SK-MEL-5 (cell line): ENCODE measurements at places on chromosomes 4 and X. TPM values are rescaled to one million over a fixed set of nuclear protein-coding genes. Genes with fewer than 3 reads are reported as not detected.
A peak's percentile ranks its signal among the peaks of the same experiment; 100 is the strongest.

- no peak for DNase-seq
Measured at GRCh38 chr4:25834411-25835107, 28.2 kb downstream of the SEL1L3 start.

ZNF157 gene
- total RNA-seq: 0.24 TPM in 1 of 2 replicates, not detected in the other

DNA sequence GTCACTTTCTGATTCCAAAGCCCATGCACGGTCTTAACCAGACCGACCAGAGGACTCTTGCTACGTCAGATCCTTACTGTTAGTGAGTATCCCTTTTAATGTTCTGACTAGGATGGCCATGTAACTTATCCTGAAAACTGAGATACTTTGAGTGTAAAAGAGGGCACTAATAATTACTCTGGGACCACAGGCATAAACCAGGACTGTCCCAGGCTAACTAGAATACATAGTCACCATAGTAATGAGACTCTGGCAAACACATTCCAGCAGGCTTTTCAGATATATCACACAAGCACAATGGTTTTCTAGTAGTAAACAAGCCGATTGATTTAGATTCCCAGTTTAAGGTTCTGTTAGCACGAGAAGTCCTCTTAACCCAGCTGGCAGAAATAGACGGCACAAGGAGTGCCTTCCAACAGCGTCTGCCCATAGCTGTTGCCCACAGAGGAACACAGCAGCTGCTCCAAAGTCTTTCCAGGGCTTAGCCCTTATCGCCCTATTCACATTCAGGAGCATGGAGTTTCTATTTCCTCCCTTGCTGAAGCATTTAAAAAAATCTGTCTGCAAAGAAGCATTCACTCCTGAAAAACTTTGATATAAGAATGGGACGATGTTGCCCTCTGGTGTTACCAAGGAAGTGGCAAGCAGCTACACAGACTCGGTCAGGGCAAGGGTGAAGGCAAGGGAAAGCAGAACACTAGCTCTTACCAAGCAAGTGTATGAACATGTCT is 92.4 kb downstream of the CXCL13 start:
- peak; percentile 83 for DNase-seq

DNA sequence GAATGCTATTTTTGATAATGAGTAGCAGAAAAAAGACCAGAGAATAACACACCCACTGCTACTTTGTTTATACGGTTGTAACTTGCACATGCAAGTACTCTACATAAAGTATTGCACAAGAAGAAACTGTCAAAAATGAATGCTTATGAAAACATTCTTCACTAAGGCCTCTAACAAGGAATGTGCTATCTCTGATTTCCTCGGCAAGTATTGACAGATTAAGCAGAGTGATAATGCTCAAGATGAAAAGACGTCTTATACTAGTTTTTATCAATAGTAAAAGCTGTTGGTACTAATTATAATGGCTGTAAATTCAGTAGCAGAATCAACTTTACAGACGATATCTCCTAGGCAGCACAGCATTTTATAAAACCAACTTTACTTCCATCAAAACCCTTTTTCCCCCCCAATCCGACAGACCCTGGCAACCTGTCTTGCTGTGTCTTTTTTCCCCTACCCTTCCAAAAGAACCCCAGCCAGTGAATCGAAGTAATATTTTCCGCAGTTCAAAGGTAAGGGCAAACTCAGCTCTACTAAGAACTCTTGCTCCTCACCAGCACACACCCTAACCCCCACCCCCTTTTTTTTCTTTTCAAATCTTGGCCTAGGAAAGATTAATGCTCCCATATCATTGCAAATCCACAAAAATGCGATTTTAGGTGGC is 1.5 kb downstream of the FRYL start:
- DNase-seq: no peak
